ENCODE measurements at places on chromosomes 7 and 10. TPM values are rescaled to one million over a fixed set of nuclear protein-coding genes. Genes with fewer than 3 reads are reported as not detected.

- DNase-seq: peak; percentile 61
- H3K27ac ChIP-seq: no peak overlapping the region
- no peaks in the 10 kb centered on the region for H3K27me3 ChIP-seq
- H3K4me3 ChIP-seq: no peak overlapping the region
Measured at GRCh38 chr10:98045785-98046389, 15.5 kb upstream of the CRTAC1 start.

- H3K36me3 ChIP-seq: no peaks in the 10 kb centered on the region
- DNase-seq: no peak
- H3K27me3 ChIP-seq: no peaks in the 10 kb centered on the region
- no peak overlapping the region for H3K4me3 ChIP-seq
Measured at GRCh38 chr7:16417906-16418305, 3.4 kb downstream of the CRPPA start.

- no peaks in the 10 kb centered on the region for H3K36me3 ChIP-seq
- H3K27me3 ChIP-seq: no peaks in the 10 kb centered on the region
- DNase-seq: no peak
- H3K4me3 ChIP-seq: no peak overlapping the region
- no peaks in the 10 kb centered on the region for H3K4me1 ChIP-seq
Measured at GRCh38 chr10:16478801-16479200, 42.0 kb downstream of the PTER start.

DNA sequence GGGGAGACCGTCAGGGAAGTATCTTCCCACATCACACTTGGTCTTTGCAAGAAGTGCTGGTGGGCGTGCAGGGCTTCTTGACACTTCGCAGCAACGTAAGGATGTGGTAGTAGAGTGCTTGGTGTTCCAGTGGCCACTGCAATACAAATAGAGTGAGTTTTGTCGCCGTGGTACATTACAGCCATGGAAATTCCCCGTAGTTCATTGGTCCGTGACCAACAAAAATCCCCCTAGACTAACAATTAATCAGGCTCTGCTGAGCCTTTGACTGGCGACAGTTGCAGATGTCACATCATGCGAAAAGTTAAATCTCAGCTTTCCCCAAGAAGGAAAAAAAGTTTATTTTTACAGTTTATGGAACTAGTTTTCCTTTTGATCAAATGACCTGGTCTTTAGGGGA, 134.7 kb downstream of the MGMT start:
- no peak for DNase-seq
- no peaks in the 10 kb centered on the region for H3K4me1 ChIP-seq
- H3K27me3 ChIP-seq: no peaks in the 10 kb centered on the region
- no peak overlapping the region for H3K4me3 ChIP-seq
- no peak overlapping the region for H3K27ac ChIP-seq
- H3K36me3 ChIP-seq: no peaks in the 10 kb centered on the region

DNA sequence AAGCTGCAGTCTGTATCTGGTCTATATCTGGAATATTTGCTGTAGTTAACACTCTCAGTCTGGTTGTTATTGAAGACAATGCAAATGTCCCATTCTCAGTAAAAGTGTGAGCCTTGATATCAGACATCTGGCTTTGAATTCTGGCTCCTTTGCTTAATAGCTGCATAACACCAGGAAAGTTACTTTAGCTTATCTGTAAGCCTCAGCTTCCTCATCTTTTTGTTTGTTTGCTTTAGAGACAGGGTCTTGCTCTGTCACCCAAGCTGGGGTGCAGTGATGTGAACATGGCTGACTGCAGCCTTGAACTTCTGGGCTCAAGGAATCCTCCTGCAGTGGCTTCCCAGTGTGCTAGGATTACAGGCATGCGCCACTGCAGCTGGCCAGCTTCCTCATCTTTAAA, 41.3 kb downstream of the CNNM2 start:
- H3K27me3 ChIP-seq: no peaks in the 10 kb centered on the region
- DNase-seq: no peak
- no peak overlapping the region for H3K4me3 ChIP-seq
- H3K4me1 ChIP-seq: no peaks in the 10 kb centered on the region

DNA sequence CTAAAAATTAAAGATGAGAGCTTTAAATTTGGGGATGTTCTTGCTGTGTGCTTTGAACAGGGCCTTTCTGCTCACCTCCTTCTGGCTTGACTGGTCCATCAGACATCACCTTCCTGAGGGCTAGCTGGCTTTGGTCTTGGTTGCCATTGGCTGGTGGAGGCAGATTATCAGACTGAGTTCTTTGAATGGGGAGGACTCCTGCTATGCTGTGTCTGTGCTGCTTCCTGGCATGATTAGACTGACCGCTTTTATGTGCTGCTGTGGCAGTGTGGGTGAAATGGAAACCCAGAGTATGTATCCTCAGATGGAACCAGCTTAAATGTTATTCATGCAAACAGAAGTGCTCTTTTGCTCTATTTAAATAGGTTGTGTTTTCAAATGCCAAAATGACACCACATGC, 341.6 kb downstream of the PCLO start:
- H3K4me1 ChIP-seq: no peaks in the 10 kb centered on the region
- H3K27ac ChIP-seq: no peak overlapping the region
- no peak for DNase-seq
- no peaks in the 10 kb centered on the region for H3K36me3 ChIP-seq
- H3K27me3 ChIP-seq: no peaks in the 10 kb centered on the region

GRCh38 chr10:3780021-3780770, 4.8 kb downstream of the KLF6 start:
- peak overlapping the region; percentile 100 for H3K27ac ChIP-seq
- no peak for DNase-seq
- peaks cover 14% of the 10 kb centered on the region for H3K36me3 ChIP-seq
- H3K4me3 ChIP-seq: peak overlapping the region; percentile 72
- no peaks in the 10 kb centered on the region for H3K27me3 ChIP-seq

DNA sequence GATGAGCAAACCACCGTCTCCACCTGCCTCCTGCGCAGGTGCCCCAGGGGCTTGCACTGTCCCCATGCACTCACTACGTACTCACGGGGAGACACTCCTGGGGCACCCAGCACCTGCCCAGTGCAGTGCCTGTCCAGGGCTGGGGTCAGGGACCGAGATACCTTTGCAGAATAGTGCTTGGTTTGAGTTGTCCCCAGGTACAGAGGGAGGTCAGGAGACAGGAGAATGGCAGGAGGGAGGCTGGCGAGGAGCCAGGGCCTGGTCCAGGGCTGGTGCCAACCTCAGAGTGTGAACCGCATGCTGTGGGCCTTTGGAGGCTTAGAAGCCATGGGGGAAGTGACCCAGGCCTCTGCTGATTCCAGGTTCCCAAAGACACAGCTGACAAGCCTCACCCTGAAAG, 110.1 kb upstream of the GPR26 start:
- H3K36me3 ChIP-seq: no peaks in the 10 kb centered on the region
- no peaks in the 10 kb centered on the region for H3K27me3 ChIP-seq
- no peaks in the 10 kb centered on the region for H3K4me1 ChIP-seq
- no peak overlapping the region for H3K27ac ChIP-seq
- no peak overlapping the region for H3K4me3 ChIP-seq
- DNase-seq: no peak

DNA sequence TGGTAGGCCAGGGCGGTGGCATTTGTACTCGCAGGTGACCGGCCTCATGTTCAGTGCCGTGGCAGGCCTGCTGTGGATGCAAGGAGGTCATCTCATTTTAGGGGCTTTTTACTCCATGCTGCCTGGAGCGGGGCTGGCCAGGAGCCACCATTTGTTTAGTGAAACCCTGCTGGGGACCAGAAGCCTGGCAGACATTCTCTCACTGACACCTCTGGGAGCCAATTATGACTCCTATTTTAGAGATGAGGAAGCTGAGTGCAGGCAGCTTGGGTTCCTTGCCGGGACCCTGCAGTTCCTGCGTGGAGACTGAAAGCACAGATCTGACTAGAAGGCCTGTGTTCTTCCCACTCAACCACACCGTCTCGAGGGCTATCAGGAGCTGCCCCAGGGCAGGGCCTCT, 186.6 kb downstream of the FANK1 start:
- H3K27me3 ChIP-seq: no peaks in the 10 kb centered on the region
- no peaks in the 10 kb centered on the region for H3K36me3 ChIP-seq
- H3K4me1 ChIP-seq: no peaks in the 10 kb centered on the region
- H3K4me3 ChIP-seq: no peak overlapping the region

GRCh38 chr10:33441561-33441960, 107.1 kb upstream of the NRP1 start:
- H3K4me3 ChIP-seq: no peak overlapping the region
- H3K4me1 ChIP-seq: no peaks in the 10 kb centered on the region
- no peaks in the 10 kb centered on the region for H3K36me3 ChIP-seq
- no peaks in the 10 kb centered on the region for H3K27me3 ChIP-seq

DNA sequence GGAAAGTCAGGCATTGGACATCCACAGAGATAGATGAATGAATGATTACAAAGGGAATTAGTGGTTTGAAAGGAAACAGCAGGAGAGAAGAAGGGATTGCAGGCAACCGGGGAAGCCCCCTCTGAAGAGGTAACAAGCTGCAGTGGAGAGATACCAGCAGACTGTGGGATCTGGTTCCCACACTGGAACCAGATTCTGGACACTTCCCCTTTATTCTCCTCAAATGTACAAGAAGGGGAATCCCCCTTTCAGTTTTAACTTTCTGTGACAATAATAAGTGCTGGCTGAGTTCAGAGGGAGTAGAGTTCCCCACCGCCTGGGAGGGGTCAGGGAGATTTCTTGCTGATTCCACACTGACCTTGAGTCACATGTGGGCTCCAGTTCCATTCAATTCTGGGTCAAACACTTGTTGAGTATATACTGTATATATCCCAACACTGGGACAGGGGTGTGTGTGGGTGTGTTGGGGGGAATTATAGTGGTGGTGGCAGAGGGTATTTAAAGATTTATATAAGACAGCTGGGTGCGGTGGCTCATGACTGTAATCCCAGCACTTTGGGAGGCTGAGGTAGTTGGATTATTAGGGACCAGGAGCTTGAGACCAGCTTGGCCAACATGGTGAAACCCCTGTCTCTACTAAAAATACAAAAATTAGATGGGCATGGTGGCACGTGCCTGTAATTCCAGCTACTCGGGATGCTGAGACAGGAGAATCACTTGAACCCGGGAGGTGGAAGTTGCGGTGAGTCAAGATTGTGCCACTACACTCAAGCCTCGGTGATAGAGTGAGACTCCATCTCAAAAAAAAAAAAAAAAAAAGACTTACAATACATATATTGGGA, 16.5 kb upstream of the DDIT4 start:
- H3K4me1 ChIP-seq: no peaks in the 10 kb centered on the region
- no peak overlapping the region for H3K4me3 ChIP-seq
- no peaks in the 10 kb centered on the region for H3K36me3 ChIP-seq
- DNase-seq: peak; percentile 32

- no peak overlapping the region for H3K4me3 ChIP-seq
- H3K27ac ChIP-seq: no peak overlapping the region
- no peaks in the 10 kb centered on the region for H3K36me3 ChIP-seq
- no peaks in the 10 kb centered on the region for H3K4me1 ChIP-seq
Measured at GRCh38 chr10:44393834-44394547, 9.1 kb upstream of the CXCL12 start.

DNA sequence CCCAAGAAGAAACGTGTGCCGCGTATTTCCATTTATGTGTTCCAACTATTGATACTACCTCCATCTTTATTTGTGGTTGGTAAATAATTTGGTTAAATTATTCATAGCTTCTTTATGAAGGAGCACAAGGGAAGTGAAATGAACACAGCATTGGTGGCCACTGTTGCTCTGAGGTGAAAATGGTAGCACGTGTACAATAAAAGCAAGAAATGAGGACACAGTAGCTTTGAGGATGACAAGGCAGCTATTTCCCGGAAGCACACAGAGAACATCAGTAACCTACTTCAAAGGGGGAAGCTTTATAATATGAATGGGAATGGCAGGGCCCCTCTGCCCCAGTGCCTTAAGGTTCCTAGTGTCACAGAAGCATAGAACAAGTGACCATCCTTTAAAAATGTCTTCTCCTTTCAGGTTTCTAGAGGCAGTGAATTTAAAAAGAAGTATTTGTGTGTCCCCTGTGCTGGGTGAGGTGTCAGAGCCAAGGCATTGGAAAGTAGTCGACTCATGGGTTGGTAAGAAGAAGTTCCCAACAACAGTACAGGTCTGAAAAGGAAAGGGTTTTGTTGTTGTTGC, 78.8 kb downstream of the SGMS1 start:
- no peak overlapping the region for H3K4me3 ChIP-seq
- DNase-seq: no peak
- no peaks in the 10 kb centered on the region for H3K36me3 ChIP-seq

GRCh38 chr10:84076047-84076388, 63.3 kb upstream of the GHITM start:
- H3K27ac ChIP-seq: no peak overlapping the region
- H3K27me3 ChIP-seq: no peaks in the 10 kb centered on the region
- no peaks in the 10 kb centered on the region for H3K4me1 ChIP-seq
- H3K4me3 ChIP-seq: no peak overlapping the region
- H3K36me3 ChIP-seq: no peaks in the 10 kb centered on the region

GRCh38 chr10:48306265-48306869, at the start of gene MAPK8:
Gene MAPK8 (plus strand): TSS chr10:48306677. CDS start chr10:48401661, 94,984 bp downstream.
- peak within 1 kb of the TSS; percentile 95 for H3K27ac ChIP-seq
- no peaks in the 10 kb centered on the region for H3K27me3 ChIP-seq
- no peaks in the 10 kb centered on the region for H3K36me3 ChIP-seq
- peak within 1 kb of the TSS; percentile 79 for H3K4me3 ChIP-seq
- peaks cover 21% of the 10 kb centered on the region for H3K4me1 ChIP-seq
- DNase-seq: peak; percentile 96

GRCh38 chr7:138667535-138668228, 33.5 kb downstream of the SVOPL start:
- H3K36me3 ChIP-seq: no peaks in the 10 kb centered on the region
- no peak overlapping the region for H3K4me3 ChIP-seq
- no peak overlapping the region for H3K27ac ChIP-seq
- no peak for DNase-seq
- no peaks in the 10 kb centered on the region for H3K4me1 ChIP-seq

DNA sequence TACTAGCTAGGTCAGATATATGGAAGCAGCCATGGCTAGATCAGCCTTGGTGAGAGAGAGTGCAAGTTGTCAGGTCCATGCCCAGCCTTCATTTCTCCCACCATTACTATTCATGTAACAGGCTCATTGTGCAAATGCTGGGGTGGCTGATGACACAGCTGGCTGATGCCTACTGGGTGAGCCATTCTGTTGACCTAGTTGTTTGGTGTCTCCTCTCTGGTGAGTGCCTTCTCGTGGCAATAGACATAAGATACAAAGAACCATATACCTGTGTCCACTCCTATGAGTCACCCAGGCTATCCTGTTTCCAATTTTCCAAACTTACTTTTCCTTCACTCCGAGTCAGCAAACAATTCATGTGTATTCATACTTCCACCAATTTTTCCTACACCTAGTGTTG, 46.0 kb downstream of the ZNF25 start:
- H3K36me3 ChIP-seq: no peaks in the 10 kb centered on the region
- H3K27ac ChIP-seq: no peak overlapping the region
- DNase-seq: no peak
- H3K4me3 ChIP-seq: no peak overlapping the region

Gene ERCC6
- total RNA-seq: 10.6 TPM

Gene PTF1A
- total RNA-seq: not detected

Gene TEX36
- not detected for total RNA-seq

Gene YAE1
- 8.5 TPM for total RNA-seq

Gene ABCA13
- total RNA-seq: 1.5 TPM

Gene ADAM8
- 5.6 TPM for total RNA-seq

Gene C10orf62
- 2.9 TPM for total RNA-seq

Gene LIPK
- not detected for total RNA-seq

Gene CYTH3
- 3.6 TPM for total RNA-seq

Gene COMMD3
- total RNA-seq: 29.6 TPM

Gene CLEC5A
- 0.99 TPM for total RNA-seq

Gene PPP1R17
- not detected for total RNA-seq

Measured in right lobe of liver (tissue), 6 donors.